Activated CD4-positive, alpha-beta T cell treated with anti-CD3 and anti-CD28 coated beads, Interleukin-2, amount 10 ng/mL, durations not matched to agents 7 days and 5 days (primary cell): ENCODE measurements at places on chromosomes 6 and 20. TPM values are rescaled to one million over a fixed set of nuclear protein-coding genes. Genes with fewer than 3 reads are reported as not detected.

GRCh38 chr20:33594743-33595142 is 67.4 kb upstream of the C20orf144 start:
- no peak for DNase-seq

- DNase-seq: no peak
These were observed 409.3 kb upstream of the SULF2 start for GRCh38 chr20:48194583-48194982.

GRCh38 chr6:11722805-11723631 is 55.6 kb downstream of the ADTRP start:
- no peak for DNase-seq

The TFAP2C gene
- total RNA-seq: not detected

The RGS17 gene
- total RNA-seq: not detected
